Epithelial cell of alveolus of lung (primary cell): ENCODE measurements at places on chromosomes 7 and 10. TPM values are rescaled to one million over a fixed set of nuclear protein-coding genes. Genes with fewer than 3 reads are reported as not detected.

TMEM26 gene
- total RNA-seq, result 1.9 and 7.3 TPM in 2 replicates

ERVW-1 gene
- total RNA-seq, result 0.16 TPM in 1 of 2 replicates, not detected in the other

TBATA gene
- not detected in 2 replicates for total RNA-seq

GIMAP4 gene
- 1.4 TPM in 1 of 2 replicates, not detected in the other for total RNA-seq

KLF14 gene
- 0.13 TPM in 1 of 2 replicates, not detected in the other for total RNA-seq
